ENCODE measurements at places on chromosomes 5 and 9.
A peak's percentile ranks its signal among the peaks of the same experiment; 100 is the strongest.

GRCh38 chr9:87479801-87480201 is 17.9 kb upstream of the DAPK1 start:
- no peak for DNase-seq

DNA sequence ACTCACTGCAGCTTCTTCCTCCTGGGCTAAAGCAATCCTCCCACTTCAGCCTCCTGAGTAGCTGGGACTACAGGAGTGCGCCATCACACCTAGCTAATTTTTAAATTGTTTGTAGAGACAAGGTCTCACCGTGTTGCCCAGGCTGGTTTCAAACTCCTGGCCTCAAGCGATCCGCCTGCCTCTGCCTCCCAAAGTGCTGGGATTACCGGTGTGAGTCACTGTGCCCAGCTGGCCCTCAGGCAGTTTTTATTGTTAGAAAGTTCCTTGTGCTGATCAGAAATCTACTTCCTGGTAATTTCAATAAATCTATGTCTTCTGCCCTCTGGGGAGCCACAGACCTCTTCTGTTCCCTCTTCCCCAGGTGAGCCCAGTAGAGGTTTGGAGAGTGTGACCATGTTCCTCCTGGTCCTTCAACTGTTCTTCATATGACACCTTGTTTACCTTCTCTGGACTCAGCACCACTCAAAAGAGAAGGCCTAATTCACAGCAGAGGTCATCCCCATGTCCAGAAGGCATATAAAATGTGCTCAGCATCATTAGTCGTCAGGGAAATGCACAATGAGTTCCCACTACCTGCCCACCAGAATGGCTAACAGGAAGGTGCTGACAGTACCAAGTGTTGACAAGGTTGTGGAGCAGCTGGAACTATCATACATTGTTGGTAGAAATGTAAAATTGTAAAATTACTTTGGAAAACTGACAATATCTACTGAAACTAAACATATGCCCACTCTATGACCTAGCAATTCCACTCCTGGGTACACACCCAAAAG is 10.4 kb downstream of the TMOD1 start:
- peak; percentile 60 for DNase-seq

GRCh38 chr5:159057996-159058395 is 41.7 kb downstream of the EBF1 start:
- no peak for DNase-seq

- DNase-seq, result no peak
Measured at GRCh38 chr9:85332487-85332886, 409.3 kb downstream of the AGTPBP1 start.

- DNase-seq, result no peak
Measured at GRCh38 chr9:135993765-135994500, 32.8 kb upstream of the UBAC1 start.

GRCh38 chr5:78586251-78586650 is 62.3 kb downstream of the LHFPL2 start:
- no peak for DNase-seq

GRCh38 chr9:134968823-134969090 is 51.0 kb upstream of the FCN1 start:
- no peak for DNase-seq

GRCh38 chr9:129487658-129488483 is 133.0 kb downstream of the C9orf50 start:
- no peak for DNase-seq

- no peak for DNase-seq
Measured at GRCh38 chr5:66870708-66871107, 274.5 kb downstream of the MAST4 start.

- no peak for DNase-seq
Measured at GRCh38 chr9:128927731-128928411, 7.1 kb downstream of the PHYHD1 start.

DNA sequence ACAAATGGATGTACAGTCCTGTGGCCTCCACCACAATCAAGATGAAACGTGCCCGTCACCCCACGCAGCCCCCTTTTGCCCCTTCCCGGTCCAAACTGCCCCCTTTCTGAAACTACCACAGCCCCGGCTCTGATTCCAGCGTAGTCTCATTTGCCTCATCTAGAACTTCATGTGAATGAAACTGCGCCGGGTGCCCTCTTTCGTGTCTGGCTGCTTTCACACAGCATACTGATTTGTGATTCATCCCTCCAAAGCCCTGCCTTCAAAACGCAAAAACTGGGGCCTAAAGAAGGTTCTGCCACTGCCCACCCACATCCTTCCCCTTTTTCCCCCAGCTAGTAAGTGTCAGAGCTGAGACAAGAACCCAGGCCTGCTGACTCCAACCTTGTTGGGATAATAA is 31.5 kb upstream of the NCS1 start:
- no peak for DNase-seq

DNA sequence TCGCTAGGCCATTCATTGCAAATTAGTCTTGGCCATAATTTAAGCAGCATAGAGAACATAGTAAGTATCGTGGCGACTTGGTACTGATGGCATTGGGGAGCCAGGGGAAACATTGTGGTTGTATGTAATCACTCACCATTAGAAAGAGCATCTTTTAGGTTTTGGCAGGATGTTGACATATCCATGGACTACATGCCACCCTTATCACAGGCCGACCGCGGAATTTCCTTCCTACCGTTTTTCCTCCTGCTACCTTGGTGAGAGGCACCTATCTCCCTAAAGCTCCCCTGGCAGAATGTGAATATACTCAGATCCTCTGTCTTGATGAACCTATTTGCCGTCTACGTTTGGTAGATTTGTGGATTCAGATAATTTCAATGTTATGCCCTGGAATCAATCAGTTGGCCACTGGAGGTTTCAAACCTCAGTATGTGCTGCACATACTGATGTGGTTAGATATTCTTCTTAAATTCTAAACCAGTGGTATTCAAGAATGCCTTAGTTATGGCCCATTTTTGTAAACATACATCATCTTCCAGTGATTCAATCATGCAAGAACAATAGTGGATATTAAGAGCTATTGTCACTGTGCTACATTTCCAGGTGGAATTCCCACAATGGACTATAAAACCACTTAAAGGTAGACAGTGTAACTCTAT is 271.0 kb upstream of the HAPLN1 start:
- DNase-seq, result no peak

GRCh38 chr9:74172874-74173273 is 324.3 kb upstream of the RORB start:
- no peak for DNase-seq

- no peak for DNase-seq
Measured at GRCh38 chr5:57770039-57770438, 287.4 kb upstream of the ACTBL2 start.

- no peak for DNase-seq
Measured at GRCh38 chr5:156759156-156759555, 90.9 kb upstream of the PPP1R2B start.

GRCh38 chr5:82197550-82197949 is 80.6 kb downstream of the RPS23 start:
- DNase-seq, result no peak

DNA sequence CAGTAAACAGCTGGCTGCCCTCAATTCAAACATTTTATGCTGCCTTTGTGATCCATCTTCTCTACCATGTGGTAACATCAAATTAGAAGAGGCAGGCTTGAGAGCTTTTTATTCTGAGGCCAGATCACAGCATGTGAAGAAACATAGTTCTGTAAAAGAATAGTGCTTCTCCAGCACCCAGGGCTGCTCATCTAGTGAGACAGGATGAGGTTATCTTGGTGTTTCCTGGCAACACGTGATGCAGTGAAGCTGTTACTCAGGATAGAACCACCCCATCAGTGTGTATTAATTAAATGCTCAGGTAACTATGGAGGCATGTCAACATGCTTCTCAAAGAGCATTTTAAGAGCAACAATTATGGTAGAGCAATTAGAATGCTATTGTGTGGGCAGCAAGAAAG is 400.5 kb upstream of the ACO1 start:
- no peak for DNase-seq

GRCh38 chr9:127722055-127722745 is 6.3 kb downstream of the TTC16 start:
- DNase-seq, result no peak

- DNase-seq, result no peak
Measured at GRCh38 chr9:136372561-136373299, 739 bp downstream of the CARD9 start.

DNA sequence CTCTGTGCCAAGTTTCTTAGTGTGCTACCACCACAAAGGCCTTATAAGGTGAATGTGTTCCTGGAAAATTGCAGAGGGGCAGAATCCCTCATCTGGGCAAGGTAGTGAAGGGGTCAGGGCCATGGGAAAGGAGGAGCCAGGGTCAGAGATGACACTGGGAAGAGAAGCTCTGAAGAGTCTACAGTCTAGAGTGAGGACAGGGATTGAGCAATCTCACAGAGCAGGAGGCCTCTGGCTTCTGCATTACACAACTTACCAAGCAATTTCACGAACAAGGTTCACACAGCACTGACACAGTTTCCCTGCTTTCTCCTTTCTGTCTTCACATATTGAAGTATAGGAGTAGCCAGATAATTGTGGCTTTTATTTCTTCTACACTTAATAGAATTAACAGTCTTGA is 24.5 kb upstream of the IDNK start:
- no peak for DNase-seq

DNA sequence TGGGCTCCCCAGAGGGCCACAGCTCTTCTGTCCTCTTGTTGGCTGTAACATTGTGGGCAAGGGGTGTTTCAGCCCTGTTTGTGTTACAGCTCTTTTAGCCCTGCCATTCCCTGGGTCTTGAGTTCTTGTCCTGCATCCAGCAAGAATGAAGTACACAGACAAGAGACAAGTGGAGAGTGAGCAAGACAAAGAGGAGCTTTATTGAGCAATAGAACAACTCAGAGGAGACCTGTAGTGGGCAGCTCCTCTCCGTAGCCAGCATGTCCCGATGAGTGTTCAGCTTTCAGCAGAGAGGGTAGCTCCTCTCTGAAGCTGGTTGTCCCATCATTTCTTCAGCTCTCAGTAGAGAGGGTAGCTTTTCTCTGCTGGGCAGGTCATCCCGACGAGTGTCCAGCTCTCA is 22.9 kb downstream of the JMY start:
- DNase-seq, result no peak

DNA sequence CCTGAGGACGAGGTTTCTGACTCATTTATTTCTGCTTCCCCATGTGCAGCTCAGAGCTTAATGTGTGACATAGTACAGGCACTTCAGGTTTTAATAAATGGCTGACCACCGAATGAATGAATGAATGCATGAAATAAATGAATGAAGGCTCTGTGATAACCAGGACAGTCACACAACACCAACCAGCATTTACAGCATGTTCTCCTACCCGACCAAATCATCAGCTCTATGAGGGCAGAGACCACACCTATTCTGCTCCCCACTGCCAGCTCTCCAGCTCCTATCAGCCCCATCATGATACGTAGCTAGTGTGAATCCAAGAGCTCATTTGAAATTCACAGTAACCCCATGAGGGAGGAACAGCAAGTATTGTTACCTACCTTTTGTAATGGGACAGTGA is 4.8 kb downstream of the TMOD1 start:
- no peak for DNase-seq

DNA sequence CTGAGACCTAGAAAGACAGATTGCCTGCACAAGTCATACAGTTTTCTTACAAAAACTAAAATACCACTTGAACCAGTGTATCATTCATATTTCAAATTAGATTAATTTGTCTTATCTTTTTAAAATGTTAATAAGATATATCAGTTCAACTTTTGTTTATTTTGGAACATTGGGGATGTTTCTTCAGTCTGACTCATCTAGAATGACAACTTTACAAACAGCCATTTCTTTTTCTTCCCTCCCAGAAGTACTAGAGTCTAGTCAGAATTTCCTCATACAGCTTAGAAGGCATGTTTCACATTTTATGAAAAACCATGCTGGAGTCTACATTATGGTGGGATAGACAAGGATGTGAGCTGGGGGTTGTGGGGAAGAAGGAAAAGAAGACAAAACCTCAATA is 262.5 kb downstream of the NFIB start:
- no peak for DNase-seq

DNA sequence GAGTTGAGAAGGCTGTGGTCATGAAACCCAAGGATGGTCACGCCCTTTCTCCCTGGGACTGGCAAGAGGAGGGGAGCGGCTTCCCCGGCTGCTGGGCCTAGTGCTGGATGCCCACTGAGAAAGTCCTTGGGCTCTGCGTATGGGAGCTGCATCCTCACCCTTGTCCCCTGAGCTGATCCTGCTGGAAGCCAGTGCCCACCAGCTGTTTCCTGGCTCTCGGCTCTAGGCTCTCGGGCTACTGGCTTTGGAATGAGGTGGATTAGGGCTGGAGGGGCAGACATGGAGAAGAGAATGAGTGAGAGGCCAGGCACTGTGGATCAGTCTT is 149.3 kb upstream of the PPP1R26 start:
- no peak for DNase-seq

GRCh38 chr5:61440086-61440485 is 108.0 kb downstream of the ZSWIM6 start:
- DNase-seq, result no peak

- DNase-seq, result no peak
Measured at GRCh38 chr5:151125421-151125820, 32.2 kb downstream of the ANXA6 start.

GRCh38 chr9:136103651-136104487 is 8.8 kb upstream of the NACC2 start:
- DNase-seq, result no peak

- DNase-seq, result no peak
Measured at GRCh38 chr5:162565-163337, 28.5 kb upstream of the LRRC14B start.

DNA sequence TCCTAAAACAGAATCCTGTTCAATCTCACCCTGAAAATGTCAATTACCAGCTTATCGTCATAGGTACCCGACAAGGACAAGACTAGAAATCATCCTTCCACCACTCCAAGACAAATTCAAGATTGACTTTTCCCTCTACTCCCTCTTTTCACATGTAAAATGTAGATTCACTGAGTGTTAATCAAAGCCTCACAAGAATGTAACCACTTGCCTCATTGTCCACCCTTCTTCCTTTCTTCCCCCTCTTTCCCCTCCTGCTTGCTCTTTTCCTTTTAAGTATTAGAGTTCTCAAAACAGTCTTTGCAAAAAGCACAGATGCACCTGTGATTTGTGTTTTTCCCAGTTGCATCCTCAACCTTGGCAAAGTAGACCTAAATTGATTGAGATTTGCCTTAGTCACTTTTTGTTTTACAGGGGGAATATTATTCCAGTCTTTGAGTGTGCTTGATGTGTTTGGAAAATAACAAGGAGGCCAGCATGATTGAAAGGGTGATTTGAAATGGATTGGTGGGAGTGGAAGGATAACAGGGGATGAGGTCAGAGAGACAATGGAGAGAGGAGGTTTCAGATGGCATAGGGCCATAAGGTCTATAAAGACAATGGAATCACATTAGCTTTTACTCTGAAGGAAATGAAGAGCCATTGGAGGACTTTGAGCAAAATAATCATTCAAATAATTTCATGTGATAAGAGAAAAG is 231.3 kb upstream of the TYRP1 start:
- DNase-seq, result no peak

- no peak for DNase-seq
Measured at GRCh38 chr9:120378680-120379079, 201.3 kb downstream of the CDK5RAP2 start.

GRCh38 chr9:73118898-73119554 is 32.6 kb upstream of the ANXA1 start:
- DNase-seq, result no peak

DNA sequence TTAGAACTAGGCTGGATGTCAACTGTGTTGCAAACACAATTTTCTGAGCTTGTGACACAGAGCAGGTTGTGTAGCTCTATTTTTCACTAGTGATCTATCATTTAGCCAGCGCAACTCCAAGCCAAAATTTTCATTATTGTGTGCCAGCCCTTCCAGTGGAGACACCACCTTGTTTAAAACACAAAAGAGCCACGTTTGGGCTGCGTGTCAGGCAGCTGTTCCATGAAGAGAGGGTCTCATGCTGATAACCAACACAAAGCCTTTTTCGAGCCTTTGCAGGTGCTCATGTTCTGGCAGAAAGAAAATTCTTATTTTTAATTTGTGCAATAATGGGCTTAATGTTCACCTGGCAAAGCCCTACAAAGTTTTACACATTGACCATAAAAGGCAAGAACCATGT is 237.6 kb upstream of the RGMB start:
- DNase-seq, result no peak

All from vagina (tissue), 2 donors.